ENCODE measurements at places on chromosomes 3 and 15.

- no peak for DNase-seq
These were observed 15.1 kb downstream of the FAH start for GRCh38 chr15:80167936-80168335.

GRCh38 chr15:69626095-69627066 lies 173.8 kb downstream of the RPLP1 start:
- no peak for DNase-seq

- DNase-seq = peak; percentile 42
These were observed 9.2 kb downstream of the EIF3J start for GRCh38 chr15:44545913-44546802.

DNA sequence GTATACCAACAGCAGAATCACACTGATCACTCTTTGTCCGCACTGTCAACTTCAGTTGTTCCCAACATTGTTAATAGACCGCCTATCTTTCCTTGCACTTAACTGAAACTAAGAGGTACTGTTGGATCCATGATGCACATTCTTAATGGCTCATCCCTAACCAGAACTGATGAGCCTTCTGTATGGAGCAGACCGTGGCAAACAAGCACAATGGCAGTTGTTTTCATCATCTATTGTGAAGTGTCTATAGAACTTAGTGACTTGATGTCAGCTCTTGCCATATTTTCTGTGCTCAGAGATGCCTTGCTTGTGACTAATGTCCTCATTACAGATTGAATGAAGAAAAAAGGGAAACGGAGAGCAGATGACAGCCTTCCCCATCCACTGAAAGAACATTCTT lies 347.4 kb downstream of the NLGN1 start:
- DNase-seq = no peak

DNA sequence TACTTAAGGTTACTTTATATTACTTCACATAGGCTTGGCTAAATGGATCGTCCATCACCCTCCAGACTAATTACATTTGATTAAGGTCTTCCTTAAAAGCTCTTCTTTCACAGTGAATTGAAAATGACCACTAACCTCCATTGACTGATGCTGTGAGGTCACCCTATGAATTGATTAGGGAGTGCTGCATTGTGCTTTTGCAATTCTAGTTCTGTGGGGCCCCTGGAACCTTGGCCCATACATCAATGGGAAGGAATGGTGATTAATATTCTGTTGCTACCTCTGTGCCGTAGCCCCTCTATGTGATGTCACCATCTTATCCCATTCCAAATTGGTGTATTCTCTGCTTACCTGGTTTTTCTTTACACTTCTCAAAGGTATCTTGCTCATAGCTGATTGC lies 682.2 kb downstream of the SQOR start:
- DNase-seq = no peak

GRCh38 chr3:45803252-45803935 lies 7.1 kb upstream of the SLC6A20 start:
- DNase-seq = no peak

DNA sequence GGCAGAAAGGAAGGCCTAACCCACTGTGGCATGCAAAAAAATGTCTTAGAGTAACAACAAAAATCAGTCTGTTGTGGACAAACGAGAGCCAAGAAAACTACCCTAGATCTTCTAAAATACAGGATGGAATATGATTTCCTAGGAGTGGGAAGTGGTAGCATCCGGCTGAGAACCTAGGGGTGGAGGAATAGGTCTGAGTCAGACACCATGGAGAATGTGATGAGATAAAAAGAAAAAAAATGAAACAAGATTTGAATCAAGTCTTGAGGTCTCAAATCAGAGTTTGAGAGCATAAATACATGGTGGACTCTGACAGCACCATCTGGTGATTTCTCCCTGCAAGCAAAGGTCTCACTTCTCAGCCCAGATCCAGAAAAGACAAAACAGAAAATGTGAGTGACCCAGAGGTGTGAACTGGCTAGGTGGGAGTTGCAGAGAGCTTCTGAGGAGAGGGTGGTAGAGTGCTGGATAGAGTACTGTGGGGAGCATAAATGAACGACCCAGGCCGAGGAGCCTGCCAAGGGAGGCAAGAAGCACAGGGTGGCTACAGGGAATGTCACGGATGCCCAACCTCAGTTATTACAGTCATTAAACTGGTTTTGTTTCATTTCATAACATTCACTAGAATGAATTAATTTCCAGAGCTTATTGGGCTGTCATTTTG lies 27.6 kb upstream of the VEPH1 start:
- peak; percentile 19 for DNase-seq

DNA sequence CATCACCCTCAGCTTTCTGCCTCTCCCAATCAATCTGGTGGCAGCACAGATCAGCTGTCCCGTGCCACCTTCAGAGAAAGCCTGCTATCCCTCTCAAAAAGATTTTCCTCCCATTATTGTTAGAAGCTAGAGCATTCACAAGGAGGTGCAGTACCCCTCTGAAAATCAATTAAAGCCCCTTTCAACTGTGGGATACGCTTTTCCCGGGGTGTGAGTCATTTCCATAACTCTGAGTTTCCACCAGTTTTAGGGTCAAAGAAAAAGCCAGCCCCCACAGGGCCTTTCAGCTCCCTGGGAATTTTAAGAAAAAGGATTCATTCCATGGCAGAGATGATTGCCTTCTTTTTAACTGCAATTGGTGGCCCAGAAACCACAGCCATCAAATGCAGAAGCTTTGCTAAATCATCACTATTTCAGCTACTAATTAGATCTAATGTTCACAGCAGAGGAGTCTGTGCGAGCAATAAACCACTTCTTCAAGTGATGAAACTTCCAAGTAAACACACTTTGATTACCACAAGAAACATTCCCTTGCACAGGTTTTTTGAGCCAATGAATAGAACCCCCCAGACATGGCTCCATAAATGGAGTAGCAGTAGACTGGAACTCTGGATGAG lies 270.0 kb upstream of the TPRG1 start:
- DNase-seq = no peak

DNA sequence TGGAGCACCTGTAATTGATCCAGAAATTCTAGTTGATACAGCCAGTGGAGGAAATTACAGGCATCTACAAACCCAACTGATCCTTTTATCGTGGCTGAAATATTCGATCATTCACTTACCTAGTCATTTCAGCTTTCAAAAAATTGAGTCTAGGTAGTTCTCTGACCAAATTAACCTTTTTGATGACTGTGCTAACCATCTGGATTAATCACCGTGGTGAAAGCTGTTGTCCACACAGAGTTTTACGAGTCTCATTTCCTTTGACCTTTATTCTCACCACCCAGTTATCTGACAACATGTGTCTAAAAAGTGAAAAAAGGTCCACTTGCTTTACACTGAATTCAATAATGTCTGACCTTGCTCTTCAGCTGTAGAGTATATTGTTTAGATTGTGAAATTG lies 354.3 kb downstream of the AGBL1 start:
- DNase-seq = no peak

DNA sequence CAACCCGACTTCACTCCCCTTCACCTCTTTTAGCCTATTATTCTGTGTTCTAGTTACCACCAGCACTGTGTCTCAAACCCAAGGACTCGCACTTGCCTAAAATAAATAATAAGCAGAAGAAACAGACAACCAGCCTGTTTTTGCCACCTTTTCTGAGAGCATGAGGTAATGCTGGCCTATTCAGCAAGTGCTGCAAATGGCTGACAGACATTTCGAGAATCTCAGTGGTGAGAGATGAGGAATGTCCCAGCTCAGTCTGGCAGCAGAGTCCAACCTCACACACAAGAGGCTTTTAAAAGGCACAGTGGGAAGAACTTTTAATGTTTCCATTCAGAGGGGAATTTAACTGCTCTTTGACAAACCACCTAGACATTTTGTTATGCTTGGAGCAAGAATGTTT lies 143.3 kb upstream of the GMNC start:
- no peak for DNase-seq

GRCh38 chr15:40379853-40380252 lies 2.7 kb upstream of the KNSTRN start:
- peak; percentile 90 for DNase-seq

DNA sequence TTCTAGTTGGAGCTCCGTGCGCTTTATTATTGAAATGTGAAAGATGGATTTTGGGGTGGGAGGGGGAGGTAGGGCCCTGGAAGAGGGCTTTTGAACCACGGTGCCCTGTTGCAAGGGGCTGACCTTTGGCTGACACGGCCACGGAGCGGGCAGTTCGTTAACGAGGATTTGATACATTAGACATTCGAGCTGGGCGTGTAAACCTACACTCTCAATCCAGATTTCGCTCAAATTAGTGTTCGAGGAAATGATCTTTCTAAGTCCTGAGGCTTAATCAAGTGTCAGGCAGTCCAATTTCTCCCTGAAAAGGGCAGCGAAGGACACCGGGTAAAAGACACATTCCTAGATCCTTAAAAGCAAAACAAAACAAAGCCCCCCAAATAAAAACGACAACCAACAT lies 13.0 kb downstream of the ZIC1 start:
- DNase-seq = no peak

DNA sequence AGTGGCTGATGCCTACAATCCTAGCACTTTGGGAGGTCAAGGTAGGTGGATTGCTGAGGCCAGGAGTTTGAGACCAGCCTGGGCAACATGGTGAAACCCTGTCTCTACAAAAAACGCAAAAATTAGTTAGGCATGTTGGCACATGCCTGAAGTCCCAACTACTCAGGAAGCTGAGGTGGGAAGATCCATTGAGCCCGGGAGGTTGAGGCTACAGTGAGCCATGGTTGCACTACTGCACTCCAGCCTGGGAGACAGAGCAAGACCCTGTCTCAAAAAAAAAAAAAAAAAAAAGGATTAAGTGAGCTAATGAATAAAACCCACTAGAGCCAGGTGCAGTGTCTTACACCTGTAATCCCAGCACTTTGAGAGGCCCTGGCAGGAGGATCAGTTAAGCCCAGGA lies 6.7 kb upstream of the SEC11A start:
- DNase-seq = no peak

DNA sequence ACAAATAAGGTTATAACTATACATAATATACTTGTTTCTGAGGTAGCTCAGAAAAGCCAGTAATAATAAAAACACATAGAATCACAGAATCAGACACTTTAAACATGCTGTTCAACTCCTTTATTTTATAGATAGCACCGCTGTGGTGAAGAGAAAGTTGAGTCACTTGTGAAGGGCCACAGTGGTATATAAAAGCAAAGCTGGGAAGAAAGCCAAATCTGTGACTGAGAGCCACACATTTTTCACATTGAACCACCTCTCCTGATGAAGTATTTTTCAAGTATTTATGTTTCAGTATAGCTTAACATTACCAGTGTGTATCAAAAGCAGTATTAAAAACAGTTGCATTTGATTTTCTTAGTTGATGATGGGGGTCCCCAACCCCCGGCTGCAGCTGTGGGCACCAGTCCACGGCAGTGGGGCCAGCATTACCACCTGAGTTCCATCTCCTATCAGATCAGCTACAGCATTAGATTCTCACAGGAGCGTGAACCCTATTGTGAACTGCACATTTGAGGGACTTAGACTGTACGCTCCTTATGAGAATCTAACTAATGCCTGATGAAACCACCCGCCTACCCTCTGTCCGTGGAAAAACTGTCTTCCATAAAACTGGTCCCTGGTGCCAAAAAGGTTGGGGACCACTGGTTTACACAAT lies 46.2 kb downstream of the TBL1XR1 start:
- DNase-seq = peak; percentile 59

GRCh38 chr3:12400616-12401194 lies 83.6 kb upstream of the TSEN2 start:
- peak; percentile 57 for DNase-seq

- DNase-seq = no peak
These were observed 60.7 kb downstream of the BDH1 start for GRCh38 chr3:197495059-197495455.

DNA sequence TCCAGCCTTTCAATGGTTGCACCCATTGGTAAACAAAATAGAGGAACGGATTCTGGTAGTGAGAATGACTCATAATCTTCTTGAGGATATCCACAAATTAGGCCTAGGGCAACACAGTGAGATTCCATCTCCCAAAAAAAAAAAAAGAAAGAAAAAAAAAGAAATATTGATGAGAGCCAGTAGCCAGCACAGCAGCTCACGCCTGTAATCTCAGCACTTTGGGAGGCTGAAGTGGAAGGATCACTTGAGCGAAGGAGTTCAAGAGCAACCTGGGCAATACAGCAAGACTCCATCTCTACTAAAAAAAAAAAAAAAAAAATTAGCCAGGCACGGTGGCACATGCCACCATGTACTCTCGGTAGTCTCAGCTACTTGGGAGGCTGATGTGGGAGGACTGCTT lies 51.9 kb downstream of the DENND4A start:
- DNase-seq = no peak

- DNase-seq = no peak
These were observed 6.2 kb upstream of the EHD4 start for GRCh38 chr15:41978534-41978933.

DNA sequence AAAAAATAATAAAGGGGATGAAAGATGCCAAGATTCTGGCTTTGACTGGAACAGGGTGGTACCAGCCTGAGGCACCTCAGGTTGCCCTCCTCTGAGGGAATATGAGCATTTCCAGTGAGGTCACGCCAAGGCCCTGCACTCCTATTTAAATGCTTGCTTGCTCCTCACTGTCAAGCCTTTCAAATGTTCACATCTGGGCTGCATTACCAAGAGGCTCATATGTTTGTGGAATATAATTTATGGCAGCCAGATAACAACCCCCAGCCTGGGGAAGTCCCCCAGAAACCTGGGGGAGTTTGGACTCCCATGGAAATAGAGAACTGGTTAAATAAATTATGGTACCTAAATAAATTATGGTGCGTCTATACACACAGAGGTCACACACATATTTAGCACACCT lies 88.4 kb downstream of the FRMD4B start:
- DNase-seq = no peak

DNA sequence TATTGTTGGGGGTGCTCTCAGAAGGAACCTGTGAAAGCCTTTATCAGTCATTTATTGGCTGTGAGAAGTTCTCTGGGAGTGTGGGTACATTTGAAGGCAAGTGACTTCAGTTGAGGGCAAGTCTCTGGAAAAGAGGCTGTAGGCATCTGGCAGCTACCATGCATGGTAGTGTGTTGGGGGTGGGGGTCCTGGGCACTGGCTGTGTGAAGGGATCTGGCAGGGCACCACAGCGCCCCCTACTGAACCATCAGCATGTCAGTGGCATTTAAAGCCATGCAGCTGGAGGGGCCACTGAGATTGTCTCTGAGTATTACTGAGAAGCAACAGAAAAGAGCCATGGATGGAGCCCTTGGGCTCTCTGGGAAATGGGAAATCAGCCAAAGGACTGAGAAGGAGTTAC lies 30.6 kb downstream of the CRTAP start:
- no peak for DNase-seq

- DNase-seq = no peak
These were observed 244.4 kb downstream of the SOX2 start for GRCh38 chr3:181956122-181956521.

DNA sequence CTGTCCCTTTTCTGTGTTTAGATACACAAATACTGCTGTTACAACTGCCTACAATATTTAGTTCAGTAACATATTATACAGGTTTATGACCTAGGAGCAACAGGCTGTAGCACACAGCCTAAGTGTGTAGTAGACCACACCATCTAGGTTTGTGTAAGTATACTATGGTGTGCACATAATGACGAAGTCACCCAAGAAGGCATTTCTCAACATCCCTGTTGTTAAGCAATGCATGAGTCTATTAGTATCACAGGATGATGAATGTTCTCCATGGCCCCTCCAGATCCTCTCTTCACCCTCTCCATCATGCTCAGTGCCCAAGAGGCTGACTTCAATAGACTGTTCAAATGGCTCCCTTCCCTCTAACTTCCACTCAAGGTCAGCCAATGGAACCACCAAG lies 14.6 kb upstream of the SEC62 start:
- no peak for DNase-seq

GRCh38 chr15:48888836-48889235 lies 10.9 kb downstream of the EID1 start:
- DNase-seq = no peak

- peak; percentile 3 for DNase-seq
These were observed 25.2 kb downstream of the CPEB1 start for GRCh38 chr15:82621970-82622369.

Measured in RKO (cell line).